ENCODE measurements at places on chromosomes 5 and 9. TPM values are rescaled to one million over a fixed set of nuclear protein-coding genes. Genes with fewer than 3 reads are reported as not detected.

The PCDHA13 gene
- 3.2 TPM for total RNA-seq

- no peak for DNase-seq
Measured at GRCh38 chr9:21560281-21560745, 78.2 kb upstream of the IFNE start.

GRCh38 chr5:16707168-16707868, 90.5 kb upstream of the RETREG1 start:
- DNase-seq: no peak

DNA sequence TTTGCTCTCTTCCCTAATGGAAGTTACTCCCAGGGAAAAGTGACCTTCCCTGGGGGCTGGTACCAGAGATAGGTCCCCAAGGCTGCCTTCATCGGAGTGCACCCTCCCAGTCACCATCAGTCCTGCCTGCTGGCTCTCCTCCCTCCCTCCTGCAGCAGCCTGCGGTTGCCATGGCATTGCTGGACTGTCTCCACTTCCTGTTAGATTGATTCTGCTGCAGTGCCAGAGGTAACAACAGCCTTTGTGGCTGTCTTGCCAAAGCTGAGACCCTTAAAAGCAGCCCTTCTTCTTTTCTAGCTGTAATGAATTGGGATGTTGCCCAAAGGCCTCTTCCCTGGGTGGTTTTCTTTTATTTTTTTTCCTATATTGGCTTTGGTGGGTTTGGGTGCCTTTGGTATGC, 78.1 kb upstream of the PRLR start:
- no peak for DNase-seq

DNA sequence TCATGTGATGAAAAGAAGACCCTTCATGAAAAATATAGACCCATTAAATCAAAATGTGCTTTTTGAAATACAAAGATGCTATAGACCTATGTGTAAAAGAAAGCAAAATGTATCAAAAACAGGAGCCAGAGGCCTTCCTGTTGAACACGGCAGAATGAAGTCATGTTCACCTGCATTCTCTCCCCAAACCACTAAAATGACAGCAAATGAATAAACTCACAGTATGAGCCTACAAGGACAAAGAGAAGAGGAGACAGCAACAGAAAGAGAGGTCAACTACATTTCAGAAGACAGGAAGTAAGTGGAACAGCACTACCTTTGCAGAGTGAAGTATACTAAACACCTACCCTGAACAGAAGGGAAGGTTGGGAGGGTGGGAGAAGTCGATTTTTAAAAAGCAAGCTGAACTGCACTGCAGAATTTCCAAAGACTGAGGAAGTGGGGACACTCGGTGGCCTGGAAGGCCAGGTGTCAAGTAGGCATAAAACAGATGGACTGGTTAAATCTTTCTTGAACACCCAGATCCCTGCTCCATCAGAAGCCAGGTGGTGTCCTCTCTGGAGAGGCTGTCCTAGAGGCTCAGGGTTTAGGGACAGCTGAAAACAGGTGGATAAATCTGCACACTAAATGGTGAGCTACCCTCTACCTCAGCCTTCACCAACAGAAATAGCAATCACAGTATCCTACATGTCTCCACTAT, 48.9 kb downstream of the MED27 start:
- DNase-seq: no peak

- no peak for DNase-seq
Measured at GRCh38 chr5:33328818-33329217, 111.9 kb upstream of the TARS1 start.
